ENCODE measurements at places on chromosomes 3 and 15.

DNA sequence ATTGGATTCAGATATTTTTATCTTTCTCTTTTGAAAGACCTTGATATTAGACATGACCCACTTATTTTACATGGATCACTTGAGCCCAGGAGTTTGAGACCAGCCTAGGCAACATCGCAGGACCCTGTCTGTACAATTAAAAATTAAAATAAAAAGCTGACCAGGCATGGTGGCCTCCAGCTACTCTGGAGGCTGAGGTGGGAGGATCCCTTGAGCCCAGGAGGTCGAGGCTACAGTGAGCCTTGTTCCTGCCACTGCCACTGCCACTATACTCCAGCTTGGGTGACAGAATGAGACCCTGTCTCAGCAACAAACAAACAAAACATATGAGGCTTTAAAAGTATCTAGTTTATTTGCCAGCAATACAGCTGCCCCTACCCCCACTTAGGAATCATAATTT is 1.6 kb downstream of the RNF7 start:
- DNase-seq: no peak

DNA sequence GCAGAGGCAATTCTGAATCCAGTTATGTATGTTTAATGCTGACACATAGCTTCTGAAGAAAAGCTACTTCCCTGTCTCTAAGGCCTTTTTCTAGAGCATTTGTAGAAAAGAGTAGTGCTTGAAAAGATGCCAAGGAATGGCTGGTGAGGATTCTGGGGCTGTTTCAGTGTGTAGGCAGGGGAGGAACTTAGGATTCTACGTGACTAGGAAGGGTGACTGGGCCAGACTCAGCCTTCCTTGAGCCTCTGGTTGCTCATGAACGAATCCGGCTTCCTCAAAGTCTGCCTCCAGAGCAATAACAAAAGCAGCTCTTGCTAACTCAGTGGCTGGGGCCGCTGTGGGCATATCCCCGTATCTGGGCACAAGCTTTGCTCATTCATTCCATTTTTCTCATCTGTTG is 104.8 kb upstream of the WNT5A start:
- no peak for DNase-seq

DNA sequence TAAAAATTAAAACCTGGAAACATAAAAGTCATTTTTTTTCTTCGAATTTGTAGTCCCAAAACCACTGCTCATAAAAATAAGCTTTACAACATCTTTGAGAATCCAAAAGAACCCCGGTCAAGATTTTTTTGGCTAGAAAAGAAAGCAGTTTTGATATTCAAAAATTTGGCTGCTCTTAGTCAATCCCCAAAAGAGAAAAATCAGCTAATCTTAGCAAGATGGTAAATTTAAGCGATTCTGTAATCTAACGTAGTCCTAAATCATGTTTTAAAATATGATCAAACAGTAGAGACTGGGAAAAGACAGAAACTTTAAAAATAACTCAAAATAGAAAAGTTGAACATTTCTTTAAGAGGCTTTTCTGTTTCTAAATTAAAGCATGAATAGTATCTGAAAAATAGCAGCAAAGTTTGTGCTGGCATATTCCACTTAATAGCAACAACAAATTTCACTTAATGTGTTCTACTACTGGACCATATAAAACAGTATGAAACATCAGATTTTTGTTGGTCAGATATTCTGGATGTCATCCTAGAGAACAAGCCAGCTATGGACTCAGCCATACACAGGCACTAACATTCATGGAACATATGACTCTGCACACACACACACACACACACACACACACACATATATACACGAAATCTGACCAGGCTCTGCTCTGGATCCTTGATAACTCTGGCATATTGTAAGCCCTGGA is 19.1 kb upstream of the NR2F2 start:
- DNase-seq: no peak

DNA sequence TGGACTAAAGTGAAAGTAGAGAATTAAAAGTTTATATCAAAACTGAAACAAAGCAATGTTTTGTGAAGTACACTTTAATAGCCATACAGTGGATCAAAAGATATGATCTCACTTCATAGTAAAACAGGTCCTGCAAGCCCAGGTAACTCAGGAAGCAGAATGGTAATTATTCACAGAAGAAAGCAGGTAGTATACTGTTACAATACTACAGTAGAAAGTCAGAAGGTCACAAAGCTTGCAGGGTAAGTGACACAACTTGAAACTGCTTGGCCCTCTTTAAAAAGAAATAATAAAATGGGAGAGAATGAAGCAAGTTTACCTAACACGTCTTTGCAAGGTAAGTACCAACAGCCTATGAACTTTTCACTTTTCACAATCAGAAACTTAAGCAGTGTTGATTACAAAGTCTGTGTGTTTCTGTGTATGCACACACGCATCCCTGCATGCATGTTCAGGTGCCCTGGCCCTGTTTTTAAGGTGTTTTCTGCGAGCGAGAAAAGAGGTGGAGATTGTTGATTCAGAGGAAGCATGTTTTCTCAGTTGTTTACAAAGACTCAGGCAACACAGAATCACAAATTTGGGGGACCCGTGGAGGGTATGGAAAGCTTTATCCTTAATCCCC is at the start of gene NAALADL2:
Gene NAALADL2, plus strand, starts transcription at position 221 of the 622 bp plus-strand sequence.
- DNase-seq: no peak

DNA sequence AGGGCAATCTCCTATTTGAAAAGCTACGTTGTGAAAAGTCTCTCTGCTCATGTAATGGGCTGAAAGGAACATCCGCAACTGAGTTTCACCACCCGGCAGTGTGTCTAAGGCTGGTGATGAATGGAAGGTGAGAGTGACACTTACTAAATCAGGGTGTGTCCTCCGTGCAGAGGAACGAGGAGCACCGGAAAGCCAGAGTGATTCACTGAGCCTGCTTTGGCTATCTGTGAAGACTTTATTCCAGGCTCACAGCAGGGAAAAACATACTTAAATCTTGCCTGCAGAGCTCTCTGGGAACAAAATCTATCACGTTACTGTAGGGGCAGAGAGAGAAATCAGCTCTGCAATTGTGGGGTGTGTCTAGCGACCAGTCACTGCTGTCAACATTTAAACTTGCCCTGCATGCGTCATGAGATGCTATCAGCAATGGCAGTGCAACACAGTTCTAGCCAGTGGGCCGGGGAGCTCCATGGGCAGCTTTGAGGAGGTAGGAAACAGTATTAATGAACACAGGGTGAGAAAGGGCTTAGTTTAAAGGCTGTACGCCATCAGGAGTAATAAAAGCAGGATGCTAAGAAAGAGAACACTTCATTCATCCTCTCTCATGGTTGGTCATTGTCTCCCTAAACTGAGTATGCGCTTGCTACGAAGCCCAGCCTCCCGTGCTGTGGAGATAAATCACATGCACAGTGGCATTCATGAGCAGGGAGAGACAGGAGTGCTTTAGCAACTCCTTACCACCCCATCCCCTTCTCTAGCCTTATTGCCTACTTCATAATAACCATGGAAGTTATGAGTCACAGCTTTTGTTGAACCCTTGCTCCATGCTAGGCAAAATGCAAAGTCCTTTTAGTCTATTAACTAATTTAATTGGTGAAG is 542.7 kb upstream of the ADAMTS9 start:
- no peak for DNase-seq

- no peak for DNase-seq
Observed at GRCh38 chr3:156680243-156680914, 6.0 kb downstream of the TIPARP start.

DNA sequence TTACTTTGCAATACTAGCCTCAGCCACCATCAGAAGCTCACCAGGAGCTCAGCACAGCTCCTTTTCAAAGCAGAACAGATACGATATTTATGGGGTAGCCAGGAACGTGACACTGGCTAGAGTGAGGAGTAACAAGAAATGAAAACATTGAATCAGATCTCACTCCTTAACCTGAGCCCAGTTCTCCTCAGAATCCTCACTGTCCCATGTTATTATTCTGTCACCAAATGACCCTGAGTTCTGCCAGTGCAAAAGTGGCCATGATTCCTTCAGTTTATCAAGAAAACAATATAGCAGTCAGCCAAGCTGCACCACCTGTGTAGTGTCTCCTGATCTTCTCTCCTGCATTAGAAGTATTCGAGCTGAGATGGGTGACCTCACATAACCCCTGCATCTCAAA is 956.7 kb downstream of the TUSC7 start:
- DNase-seq: no peak

- DNase-seq: no peak
Observed at GRCh38 chr3:52524258-52524751, 9.4 kb downstream of the NT5DC2 start.

GRCh38 chr3:171321559-171322360 is 138.4 kb downstream of the TNIK start:
- no peak for DNase-seq

DNA sequence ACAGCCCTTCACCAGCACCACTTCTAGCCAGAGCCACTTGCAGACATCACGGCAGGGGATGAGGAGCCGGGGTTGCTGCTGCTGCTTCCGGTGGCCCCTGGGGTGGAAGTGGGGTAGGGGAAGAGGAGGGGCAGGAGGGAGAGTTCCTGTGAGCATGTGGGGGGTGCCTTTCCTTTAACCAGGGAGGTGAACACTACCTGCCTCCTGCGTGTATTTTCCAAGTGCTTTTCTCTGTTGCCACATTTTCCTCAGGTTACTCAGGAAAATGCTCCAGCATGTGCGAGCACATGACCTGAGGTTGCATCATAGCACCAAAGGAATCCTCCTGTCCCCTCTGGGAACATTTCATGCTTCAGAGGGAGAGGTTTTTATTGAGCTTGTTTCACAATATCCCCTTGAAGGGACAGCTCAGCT is 12.2 kb upstream of the SACM1L start:
- peak; percentile 57 for DNase-seq

DNA sequence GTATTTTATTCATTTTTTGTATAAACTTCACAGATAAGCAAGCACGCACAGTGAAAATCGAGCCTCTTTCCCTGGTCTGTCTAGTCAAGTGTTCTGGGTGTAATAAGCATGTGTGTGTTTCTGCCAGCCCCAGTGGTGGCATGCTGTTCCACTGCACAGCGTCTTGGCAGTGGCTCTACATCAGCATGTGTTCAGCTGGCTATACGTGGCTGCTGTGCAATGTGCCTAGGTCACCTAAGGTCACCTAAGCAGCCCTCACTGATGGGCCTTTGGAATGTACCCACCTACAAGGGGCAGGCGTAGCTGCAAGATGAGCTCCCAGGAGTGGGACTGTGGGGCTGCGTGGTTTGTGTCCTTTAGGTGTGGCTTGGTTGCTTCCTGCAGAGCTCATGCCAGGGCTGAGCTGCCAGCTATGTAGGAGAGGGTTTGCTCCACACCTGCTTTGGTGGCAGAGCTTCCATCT is 4.9 kb downstream of the LIMD1 start:
- DNase-seq: no peak

- DNase-seq: no peak
Observed at GRCh38 chr15:65044724-65045481, at the start of gene SLC51B. SLC51B (plus strand) TSS chr15:65045387; CDS start chr15:65050005, 4,618 bp downstream.

GRCh38 chr15:70182858-70183695 is 85.4 kb upstream of the TLE3 start:
- DNase-seq: no peak

GRCh38 chr15:50065279-50065678 is 53.8 kb downstream of the ATP8B4 start:
- DNase-seq: no peak

DNA sequence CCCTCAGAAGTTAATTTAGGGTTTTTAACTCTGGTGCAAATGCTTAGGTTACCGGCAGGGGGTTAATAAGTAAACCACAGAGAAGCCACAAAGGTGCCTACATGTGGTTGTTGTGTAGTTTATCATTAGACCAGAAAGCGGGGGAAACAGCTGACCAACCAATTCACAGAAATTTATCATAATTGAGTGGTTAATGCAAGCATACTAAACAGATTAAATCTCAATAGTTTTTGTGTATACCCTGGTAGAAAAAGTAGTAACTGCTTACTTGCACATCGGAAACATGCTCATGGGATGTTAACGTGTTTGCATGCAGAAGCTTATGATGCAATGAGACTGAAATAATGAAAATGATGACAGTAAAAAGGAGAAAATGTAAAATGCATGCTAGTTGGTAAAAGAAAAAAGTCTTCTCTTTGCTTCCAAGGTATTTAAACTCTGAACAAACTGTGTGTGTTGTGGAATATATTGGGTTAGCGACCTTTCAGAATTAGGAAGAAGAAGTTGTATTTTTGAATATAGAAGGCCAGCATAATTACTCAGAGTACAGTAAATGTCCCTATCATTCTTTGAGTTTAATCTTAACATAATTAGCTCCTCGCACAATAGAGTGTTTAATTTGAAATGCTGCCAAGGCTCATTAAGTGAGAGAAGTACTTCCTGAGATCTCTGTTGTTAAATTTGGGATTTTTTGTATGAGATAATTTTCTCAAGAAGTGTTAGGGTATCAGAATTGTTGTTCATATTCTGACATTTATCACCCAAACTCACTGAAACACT is 316.2 kb downstream of the PTPRG start:
- no peak for DNase-seq
